ENCODE measurements at places on chromosomes 6 and 20.

- no peak for DNase-seq
Measured at GRCh38 chr6:5302220-5302946, 41.1 kb downstream of the FARS2 start.

- no peak for DNase-seq
Measured at GRCh38 chr6:11343963-11344723, 111.7 kb upstream of the NEDD9 start.

DNA sequence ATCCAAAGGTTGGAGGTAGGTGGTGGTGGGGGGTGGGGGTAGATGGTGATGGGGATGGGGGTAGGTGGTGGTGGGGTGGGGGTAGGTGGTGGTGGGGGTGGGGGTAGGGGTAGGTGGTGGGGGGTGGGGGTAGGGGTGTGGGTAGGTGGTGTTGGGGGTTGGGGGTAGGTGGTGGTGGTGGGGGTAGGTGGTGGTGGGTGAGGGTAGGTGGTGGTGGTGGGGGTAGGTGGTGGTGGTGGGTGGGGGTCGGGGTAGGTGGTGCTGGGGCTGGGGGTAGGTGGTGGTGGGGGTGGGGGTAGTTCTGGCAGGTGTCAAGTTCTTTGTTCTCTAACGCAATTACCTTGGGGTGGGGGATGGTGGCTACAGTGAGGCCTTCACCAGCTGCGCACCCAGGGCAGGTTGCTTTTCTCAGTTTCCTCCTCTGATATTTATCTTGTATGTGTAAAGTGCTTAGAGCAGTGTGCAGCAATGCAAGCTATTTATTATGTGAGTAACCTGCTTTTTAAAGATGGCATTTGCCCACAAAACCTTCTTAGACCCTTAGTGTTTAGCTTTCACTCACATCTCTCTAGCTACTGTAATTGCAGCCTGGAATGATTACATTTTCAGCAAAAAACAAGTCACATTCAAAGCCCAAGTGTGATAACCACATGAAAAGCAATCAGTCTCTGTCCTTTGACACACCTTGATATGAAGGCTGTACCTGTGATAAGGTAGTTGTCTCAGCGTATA lies 8.2 kb upstream of the CCDC167 start:
- no peak for DNase-seq

- DNase-seq, result no peak
Measured at GRCh38 chr6:26329763-26330511, 35.1 kb upstream of the BTN3A2 start.

GRCh38 chr6:150211700-150212511 lies 69.1 kb downstream of the PPP1R14C start:
- no peak for DNase-seq

GRCh38 chr6:3825331-3825831 lies 23.8 kb upstream of the FAM50B start:
- no peak for DNase-seq

GRCh38 chr6:10792101-10792500 lies 44.5 kb downstream of the TMEM14B start:
- DNase-seq, result no peak

DNA sequence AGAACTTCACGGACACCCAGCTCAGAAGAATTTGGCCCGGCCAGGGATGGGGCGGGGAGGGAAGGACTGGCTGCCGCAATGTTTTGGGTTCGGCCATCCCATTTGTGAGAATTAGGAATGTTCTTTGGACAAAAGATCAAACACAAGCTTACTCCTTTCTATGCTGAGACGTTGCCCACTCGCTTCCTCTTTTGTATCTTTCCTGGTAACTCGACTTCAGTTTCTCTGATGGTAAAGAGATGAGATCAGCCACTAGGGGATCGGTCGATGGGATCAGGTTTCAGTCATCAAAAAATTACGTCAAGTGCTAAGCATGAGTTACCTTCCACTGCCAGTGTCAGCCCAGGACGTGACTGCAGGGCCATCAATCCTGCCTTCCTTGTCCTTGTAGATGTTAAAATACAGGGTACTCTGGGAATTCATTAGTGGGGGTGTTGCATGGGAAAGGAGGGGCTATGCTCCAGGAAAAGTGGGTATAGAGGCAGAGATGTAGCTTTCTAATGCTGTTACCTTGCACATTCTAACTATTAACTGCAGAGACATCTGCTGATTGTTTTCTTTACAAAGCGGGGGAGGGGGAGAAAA lies 190.2 kb downstream of the TSHZ2 start:
- no peak for DNase-seq

DNA sequence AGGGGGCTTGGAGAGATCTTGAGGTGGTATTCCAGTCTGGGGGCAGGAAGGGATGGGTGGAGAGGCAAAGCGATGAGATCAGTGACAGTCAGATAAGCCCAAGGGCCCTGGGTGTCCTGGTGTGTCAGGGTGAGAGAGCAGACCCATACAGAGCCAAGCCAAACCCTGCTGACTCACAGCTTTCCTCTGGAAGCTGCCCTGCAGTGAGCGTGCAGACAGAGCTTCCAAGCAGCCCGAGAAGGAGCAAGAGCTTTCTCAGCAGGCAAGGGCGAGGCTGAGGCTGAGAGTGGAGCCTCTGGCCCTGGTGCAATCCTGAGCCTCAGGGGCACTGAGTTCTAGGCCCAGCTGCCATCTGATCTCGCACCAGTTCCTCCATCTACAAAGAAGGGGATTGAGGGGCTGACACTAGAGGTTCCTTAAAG lies 91.1 kb upstream of the HIVEP1 start:
- DNase-seq, result no peak

GRCh38 chr20:5072756-5073659 lies 46.8 kb downstream of the PCNA start:
- DNase-seq, result no peak

DNA sequence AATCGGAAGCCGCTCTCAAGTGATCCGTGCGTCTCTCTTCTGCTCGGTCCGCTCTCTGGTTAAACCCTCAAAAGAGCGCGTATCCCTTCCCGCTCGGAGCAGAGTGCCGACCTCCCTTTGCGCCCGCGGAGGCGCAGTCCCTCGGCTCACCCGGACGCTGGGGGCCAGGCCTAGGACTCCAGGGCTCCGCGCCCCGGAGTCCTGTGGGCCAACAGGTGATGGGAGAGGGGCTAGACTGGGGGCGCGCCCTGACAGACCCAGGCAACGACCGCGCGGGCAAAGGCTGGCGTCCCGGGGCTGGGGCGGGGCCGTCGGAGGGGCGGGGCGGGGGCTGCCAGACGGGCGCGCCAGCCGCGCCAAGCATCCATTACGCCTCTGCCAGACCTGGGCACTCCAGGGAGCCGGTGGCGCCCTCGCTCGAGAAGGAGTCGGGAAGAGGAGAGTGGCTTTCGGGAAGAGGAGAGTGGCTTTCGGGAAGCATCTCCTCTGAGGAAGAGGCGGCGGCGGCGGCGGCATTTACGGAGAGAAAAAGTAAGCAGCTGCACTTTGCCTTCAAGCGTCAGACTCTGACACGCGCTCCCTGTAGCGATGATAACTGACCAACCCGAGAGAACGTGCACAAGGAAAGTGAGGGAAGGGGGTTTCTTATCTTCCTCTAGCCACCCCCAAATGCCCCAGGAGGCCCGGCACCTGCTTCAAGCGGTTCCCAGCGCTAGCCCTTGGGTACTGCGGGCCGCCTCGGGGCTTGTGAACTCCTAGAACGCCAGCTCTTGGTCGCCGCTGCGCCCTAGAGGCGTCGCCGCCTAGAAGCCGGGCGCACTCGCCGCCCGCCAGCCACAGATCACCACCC lies 2.6 kb downstream of the EPHA7 start:
- no peak for DNase-seq

DNA sequence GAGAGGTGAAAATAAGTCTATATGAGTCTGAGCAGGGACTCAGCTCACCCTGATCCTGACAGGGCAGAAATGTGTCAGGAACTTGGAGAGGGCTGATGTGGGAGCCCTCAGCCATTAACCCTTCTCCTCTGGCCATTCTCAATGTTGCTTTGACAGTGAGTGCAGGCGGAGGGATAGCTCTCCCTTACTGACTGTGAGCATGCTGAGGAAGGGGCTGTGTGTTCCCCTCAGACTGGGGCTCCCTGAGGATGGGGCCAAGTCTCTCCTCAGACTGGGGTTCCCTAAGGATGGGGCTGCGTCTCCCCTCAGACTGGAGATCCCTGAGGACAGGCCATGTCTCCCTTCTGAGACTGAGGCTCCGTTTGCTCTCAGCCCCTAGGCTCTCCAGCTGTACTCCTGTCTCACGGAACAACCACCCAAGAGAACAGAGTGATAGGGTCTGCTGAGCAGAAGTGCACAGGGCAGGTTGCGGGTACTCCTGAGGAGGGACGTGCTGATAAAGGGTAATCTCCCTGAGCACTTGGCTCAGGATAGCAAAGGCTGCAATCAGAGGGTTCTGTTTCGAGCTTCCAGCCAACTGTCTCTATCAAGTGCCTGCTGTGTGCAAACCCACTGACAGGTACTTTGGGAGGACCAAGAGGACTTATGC lies 141.0 kb downstream of the MRPL14 start:
- DNase-seq, result no peak

- DNase-seq, result no peak
Measured at GRCh38 chr6:11011787-11012234, 32.3 kb downstream of the ELOVL2 start.

- no peak for DNase-seq
Measured at GRCh38 chr6:79241228-79241627, 6.7 kb upstream of the HMGN3 start.

GRCh38 chr6:157182503-157183264 lies 140.6 kb downstream of the TMEM242 start:
- no peak for DNase-seq

GRCh38 chr6:106735136-106735633 lies 105.8 kb downstream of the QRSL1 start:
- DNase-seq, result no peak

- DNase-seq, result no peak
Measured at GRCh38 chr6:98832284-98833056, 1.9 kb upstream of the POU3F2 start.

DNA sequence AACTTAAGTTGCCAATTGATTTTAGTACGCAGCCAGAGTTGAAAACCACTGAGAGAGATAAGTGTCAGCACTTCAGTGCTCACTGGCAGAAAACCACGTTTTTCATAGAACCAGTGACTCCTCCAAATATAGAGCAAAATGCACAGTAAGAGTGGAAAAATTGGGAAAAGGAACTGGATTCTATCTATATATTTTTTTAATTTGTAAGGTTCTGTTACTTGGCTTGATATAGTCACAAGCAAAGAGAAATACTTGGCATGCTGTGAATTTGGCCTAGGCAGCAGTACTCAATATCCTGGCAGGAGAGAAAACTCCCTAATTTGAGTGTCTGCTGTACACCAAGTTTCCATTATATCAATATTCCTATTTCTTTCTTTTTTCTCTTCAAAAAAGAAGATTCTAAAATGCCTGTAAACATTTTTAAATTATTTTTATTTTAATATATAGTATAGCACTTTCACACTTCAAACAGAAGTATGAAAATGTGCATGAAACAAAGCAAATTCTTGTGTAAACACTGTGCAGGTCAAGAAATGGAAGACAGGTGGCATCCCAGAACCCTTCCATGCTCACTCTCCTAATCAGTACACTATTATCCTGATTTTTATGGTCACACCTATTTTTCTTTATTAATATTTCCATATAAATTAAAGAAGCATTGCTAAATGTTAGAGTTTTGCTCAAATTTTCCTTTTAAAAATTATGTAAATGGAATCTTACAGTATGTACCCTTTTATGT lies 561.8 kb upstream of the RNF217 start:
- DNase-seq, result no peak

- no peak for DNase-seq
Measured at GRCh38 chr6:98716341-98716740, 118.0 kb upstream of the POU3F2 start.

GRCh38 chr6:14086701-14087100 lies 30.9 kb upstream of the CD83 start:
- no peak for DNase-seq
